ENCODE measurements at places on chromosomes 2 and 18.

- DNase-seq, result no peak
These were observed 243.8 kb downstream of the BABAM2 start for GRCh38 chr2:28134262-28134812.

DNA sequence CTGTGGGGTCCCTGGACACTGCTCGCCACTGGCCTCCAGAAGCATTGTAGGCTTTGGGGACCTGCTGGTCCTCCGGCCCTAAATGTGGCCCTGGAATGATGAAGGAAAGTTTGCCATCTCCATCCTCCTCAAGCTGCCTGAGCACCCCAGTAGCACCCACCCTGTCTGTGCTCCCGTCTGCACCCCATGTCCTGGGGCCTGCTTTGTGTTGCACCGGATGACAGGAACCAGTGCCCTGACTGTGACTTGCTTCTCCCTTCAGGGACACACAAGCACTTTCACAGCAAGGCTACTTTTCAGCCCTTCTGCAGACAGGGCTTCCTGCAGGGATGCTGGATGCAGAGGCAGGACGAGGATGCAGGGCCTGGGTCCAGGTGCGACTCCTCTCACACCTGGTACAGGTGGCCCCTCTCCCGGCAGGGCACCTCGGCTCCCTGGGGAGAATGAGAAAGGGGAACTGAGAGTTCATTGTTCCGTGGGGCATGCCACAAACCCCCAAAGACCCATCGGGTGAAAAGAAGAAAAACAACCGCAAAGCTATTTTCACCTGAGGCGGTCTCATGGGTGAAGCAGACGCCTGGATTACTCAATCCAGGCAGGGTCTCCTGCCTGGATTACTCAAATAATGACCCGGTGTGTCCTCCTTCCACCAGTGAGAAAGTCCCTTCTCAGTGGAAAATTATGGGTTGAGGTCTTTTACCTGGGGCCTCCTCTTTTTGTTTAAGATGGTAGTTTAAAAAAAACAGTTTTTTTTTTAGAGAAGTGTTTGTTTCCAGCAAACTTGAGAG lies 74.9 kb downstream of the LONRF2 start:
- no peak for DNase-seq

GRCh38 chr18:9731380-9731779 lies 23.3 kb downstream of the RAB31 start:
- DNase-seq, result no peak

GRCh38 chr2:5587766-5588165 lies 104.4 kb upstream of the SOX11 start:
- no peak for DNase-seq

GRCh38 chr2:235505181-235505741 lies 11.4 kb downstream of the AGAP1 start:
- DNase-seq, result no peak

GRCh38 chr2:104733226-104733943 lies 120.5 kb upstream of the POU3F3 start:
- no peak for DNase-seq

GRCh38 chr2:242030858-242031257 lies 161.3 kb downstream of the RTP5 start:
- no peak for DNase-seq

DNA sequence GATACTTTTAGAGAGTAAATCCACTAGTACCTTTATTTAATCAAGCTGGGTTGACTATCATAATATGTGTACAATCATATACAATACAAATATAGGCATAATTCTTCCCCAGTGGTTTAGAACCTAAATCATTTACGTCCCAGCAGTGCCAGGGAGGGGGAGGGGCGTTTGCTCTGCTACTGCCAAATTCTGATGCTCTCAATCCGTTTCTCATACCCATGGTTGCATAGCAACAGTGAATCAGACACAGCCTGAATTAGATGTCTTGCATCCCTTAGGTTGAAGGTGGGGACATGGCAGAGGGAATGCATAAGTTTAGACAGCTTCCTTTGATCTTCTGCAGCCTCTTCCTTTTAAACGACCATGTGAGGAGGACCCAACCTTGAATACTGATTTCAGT lies 135.4 kb downstream of the ABCA12 start:
- DNase-seq, result no peak

DNA sequence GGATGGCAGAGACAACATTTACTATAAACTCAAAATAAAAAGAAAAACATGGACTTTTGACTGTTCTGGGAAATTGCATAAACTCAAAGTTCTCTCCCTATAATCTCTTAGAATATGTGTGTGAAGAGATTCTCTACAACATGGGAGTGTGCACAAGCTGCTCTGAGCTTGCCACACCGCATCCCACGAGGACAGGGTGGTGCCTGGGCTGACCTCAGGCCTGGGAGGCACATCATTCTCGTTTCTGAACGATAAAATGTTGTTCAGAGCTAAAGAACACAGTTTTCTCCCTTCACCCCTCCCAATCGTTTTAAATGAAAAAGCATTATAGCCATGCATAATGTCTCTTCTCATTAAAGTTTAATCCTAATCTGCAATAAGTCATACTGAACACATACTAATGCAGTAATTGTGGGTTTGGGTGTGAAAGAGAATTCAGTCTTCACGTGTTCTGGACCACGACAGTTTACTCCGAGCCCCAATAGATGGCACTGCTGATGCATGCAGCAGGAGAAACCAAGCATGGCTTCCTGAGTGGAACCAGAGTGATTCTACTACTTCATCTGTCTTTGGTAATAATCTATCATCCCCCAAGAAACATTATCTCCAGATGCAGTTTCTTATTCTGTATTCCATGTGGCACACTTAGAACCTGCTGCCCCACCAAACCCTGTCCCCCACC lies 46.9 kb upstream of the LAMA1 start:
- DNase-seq, result no peak

GRCh38 chr18:41645589-41646360 lies 309.3 kb upstream of the PIK3C3 start:
- no peak for DNase-seq

- DNase-seq, result peak; percentile 24
These were observed 67.0 kb downstream of the CHRNA1 start for GRCh38 chr2:174697255-174697654.

DNA sequence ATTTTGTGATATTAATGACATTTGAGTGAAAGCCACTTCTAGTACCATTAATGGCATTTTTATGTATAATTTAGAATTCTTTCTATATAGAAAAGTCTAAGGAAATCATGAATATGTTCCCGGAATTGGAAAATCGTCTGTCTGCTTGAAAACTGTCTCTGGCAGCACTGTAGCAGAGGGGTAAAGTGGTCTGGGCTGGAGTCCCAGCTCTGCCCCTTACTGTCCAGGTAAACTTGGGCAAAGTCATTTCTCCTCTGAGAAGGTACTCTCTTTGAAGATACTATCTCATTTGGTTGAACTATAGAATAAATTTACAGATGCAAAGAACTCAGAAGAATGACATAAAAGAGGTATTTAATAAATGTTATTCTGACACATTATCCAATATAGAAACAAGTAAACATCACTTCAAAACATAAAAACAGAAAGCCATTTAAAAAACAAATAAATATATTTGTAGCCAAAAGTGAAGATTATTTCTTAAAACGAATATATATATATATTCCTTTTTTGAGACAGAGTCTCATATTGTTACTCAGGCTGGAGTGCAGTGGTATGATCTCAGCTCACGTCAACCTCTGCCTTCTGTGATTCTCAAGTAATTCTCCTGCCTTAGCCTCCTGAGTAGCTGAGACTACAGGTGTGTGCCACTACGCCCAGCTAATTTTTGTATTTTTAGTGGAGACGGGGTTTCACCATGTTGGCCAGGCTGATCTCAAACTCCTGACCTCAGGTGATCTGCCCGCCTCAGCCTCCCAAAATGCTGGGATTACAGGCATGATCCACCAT lies 149.8 kb upstream of the ITGA4 start:
- no peak for DNase-seq

DNA sequence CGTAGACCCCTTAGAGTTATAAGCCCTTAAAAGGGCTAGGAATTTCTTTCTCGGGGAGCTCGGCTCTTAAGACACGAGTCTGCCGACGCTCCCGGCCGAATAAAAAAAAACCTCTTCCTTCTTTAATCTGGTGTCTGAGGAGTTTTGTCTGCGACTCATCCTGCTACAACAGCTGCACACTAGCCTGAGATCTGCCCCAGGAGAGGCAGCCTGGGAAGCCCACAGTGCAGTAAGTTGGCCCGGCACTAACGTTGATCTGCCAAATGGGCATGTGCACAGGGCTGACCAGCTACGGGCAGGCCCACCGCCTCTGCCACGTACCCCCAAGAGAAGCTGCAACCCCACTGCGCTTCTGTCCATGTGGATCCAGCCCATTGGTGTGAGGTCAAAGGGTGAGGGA lies 8.4 kb upstream of the LIMS2 start:
- no peak for DNase-seq

DNA sequence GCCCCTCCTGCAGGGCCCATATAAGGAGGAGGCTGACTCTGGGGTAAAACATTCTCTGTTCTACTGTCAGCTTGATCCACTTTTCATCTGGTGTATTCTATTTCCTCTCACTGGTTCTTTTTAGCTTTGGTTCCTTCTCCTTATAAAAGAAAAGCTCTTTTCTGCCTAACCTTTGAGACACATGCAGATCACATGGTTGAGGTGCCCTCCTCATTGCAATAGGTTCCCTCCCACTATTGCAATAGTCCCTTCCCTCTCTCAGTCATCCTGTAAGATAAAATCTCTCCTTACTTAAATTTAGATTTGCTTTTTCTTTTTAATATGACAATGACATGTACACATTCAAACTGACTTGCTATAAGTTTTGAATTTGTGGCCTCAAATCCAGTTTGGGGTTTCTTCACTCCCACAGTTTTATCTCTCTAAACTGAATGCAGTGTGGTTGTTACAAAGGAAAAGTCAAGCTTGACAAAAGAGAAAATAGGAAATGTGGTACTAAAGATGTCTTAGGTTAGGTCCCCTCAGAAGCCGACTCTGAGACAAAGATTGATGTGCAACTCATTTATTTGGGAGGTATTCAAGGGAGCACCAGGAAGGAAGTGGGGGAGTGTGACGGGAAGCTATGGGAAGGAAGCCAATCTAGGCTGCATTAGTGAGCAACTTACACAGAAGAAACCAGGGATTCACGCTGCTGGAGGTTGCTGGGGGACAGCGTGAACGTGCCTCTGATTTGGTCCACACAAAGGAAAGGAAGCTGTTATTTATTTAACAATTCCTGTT lies 127.6 kb upstream of the LINC00305 start:
- DNase-seq, result no peak

- no peak for DNase-seq
These were observed 97.8 kb downstream of the EPC2 start for GRCh38 chr2:148742373-148742772.

DNA sequence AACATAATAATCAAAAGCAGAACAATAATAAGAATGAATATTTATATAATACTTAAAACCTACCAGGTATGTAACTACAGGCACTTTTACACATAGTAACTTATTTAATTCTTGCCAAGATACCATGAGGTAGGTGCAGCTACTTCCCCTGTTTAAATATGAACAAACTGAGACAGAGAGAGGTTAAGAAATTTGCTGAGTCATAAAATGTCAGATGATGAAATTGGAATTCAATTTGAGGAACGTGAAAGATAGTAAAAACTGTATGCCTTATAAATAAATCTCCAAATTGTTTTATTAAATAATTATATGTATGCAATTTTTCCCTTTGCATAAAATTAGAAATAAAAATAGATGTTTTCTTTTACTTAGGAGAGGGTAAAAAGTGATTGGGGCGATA lies 1103.3 kb upstream of the NRXN1 start:
- no peak for DNase-seq

GRCh38 chr2:240568678-240569522 lies 616 bp downstream of the RNPEPL1 start:
- no peak for DNase-seq

GRCh38 chr18:42425025-42425424 lies 470.0 kb downstream of the PIK3C3 start:
- DNase-seq, result no peak

DNA sequence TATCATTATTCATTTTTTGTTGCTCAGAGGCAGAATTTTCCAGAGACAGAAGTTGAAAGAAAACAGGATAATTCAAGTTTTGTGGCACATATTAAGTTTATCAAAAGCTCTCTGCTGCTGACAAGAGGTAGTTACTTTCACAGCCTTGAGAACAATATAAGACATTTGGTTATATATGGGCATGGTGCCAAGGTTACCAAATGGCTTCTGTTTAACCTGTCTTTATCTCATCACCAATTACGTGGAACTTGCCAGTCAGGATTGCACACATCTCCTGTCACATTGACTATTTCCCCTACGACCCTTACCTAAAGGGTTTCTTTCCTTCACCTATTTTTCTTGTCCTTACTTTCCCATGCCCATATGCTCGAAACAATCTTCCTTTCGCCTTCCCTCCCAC lies 35.9 kb downstream of the KLF7 start:
- no peak for DNase-seq

- DNase-seq, result no peak
These were observed 74.8 kb upstream of the COL5A2 start for GRCh38 chr2:189254268-189254883.
